ENCODE measurements at places on chromosomes 11 and 22.

DNA sequence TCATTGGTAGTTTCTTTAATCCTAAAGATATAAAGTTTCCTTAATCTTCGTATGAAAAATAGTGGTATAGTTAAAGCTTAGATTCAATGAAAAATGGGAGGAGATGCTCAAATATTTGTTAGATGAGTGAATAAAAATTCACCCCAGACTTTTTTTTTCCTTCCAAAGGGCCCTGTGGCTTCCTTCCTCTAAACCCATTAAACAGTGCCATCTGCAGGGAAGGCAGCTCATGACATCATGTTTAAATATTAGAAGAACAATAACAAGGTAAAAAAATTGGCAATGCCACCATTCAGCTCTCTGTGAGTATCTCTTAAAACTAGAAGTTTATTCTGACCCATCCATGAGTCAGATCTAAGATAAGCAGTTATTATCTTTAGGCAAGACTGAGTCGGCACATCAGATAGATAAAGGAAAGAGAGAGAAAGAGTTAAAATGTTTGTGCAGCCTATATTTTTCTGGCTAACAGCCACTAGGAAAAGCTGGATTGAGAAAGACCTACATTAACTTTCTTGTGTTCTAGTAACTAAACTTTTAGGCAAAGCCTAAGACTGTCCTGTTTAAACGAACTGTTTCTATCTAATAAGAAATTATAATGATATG, 19.1 kb upstream of the OOSP1 start:
- no peak overlapping the region for H3K4me3 ChIP-seq
- no peaks in the 10 kb centered on the region for H3K4me1 ChIP-seq
- H3K27ac ChIP-seq = no peak overlapping the region
- H3K27me3 ChIP-seq = peaks cover 2% of the 10 kb centered on the region
- peak; percentile 58 for DNase-seq

DNA sequence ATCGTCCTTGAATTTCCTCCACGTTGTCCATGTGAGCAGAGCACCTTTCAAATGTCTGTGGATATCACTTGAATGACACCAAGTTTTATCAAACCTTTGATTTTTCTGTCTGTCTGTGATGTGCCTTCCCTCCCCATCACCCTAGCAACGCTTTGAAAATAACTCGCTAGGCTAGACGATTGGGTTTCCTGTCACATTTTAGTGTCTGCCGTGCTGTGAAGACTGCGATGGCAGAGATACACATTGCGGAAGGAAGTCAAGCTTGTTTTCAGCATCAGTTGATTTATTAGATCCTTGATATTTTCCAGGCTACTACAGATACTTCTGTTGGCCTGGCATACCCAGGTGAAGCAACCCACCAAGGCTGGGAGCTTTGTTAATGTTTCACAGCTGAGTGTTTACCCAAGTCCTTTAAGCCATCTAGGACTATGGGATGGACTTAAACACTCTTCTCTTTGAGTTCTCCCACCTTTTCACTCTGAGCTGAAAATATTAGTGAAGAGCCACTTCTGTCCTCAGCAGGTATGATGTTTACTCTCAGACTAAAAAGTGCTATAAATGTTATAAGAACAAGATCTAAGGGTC, 93.6 kb upstream of the CD44 start:
- DNase-seq = peak; percentile 78
- peak overlapping the region; percentile 73 for H3K4me3 ChIP-seq
- H3K27me3 ChIP-seq = no peaks in the 10 kb centered on the region
- peaks cover 79% of the 10 kb centered on the region for H3K4me1 ChIP-seq
- H3K27ac ChIP-seq = peak overlapping the region; percentile 90

GRCh38 chr22:39414886-39415285, 15.3 kb downstream of the TAB1 start:
- H3K4me1 ChIP-seq = peaks cover 49% of the 10 kb centered on the region
- no peak overlapping the region for H3K4me3 ChIP-seq
- no peak overlapping the region for H3K27ac ChIP-seq
- H3K36me3 ChIP-seq = peaks cover 26% of the 10 kb centered on the region

GRCh38 chr11:64614917-64615316, 23.9 kb downstream of the SLC22A12 start:
- no peak overlapping the region for H3K27ac ChIP-seq
- no peak for DNase-seq
- no peak overlapping the region for H3K4me3 ChIP-seq
- no peaks in the 10 kb centered on the region for H3K36me3 ChIP-seq
- no peaks in the 10 kb centered on the region for H3K27me3 ChIP-seq

- H3K27me3 ChIP-seq = no peaks in the 10 kb centered on the region
- H3K4me1 ChIP-seq = peaks cover 65% of the 10 kb centered on the region
- H3K36me3 ChIP-seq = peaks cover 6% of the 10 kb centered on the region
- no peak overlapping the region for H3K4me3 ChIP-seq
- H3K27ac ChIP-seq = peak overlapping the region; percentile 95
- no peak for DNase-seq
Observed at GRCh38 chr11:46359953-46360352, 12.7 kb downstream of the DGKZ start.

GRCh38 chr11:2205981-2206690, 34.5 kb upstream of the TH start:
- DNase-seq = peak; percentile 0
- H3K36me3 ChIP-seq = no peaks in the 10 kb centered on the region
- no peak overlapping the region for H3K4me3 ChIP-seq
- no peaks in the 10 kb centered on the region for H3K27me3 ChIP-seq
- no peak overlapping the region for H3K27ac ChIP-seq

- H3K4me3 ChIP-seq = no peak overlapping the region
- DNase-seq = no peak
- H3K27ac ChIP-seq = no peak overlapping the region
- peaks cover 2% of the 10 kb centered on the region for H3K27me3 ChIP-seq
Observed at GRCh38 chr11:132022733-132023478, 652.5 kb downstream of the NTM start.

DNA sequence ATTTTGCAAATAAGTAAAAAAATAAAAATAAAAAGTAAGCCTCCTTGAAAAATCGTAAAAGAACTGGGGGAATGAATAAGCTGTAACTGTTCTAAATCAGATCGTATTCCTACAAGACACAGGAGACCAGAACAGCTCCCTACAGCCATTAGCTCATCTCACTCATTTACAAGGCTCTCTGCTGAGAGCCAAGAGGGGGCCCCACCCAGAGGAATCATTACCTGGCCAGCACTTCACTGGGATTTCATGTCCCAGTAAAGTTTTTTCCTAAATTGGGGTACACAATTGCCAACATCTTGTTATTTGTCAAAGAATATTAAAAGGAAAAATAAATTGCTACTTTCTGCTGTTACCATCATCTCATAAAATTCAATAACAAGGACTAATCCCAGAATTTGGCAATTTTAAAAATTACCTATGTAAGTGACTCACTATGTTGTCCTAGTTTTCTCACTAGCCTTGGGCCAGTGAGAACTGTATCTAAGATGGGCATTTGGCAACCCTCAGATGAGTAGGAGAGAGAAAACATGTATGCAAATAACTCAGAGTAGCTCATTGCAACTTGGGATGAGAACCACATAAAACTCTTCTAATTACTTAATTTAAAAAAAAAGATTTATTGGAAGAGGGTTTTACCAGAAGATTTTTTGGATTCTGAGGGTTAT, 18.4 kb upstream of the SMTN start:
- no peak overlapping the region for H3K4me3 ChIP-seq
- H3K36me3 ChIP-seq = no peaks in the 10 kb centered on the region
- no peaks in the 10 kb centered on the region for H3K4me1 ChIP-seq
- no peak for DNase-seq

- H3K27me3 ChIP-seq = peaks cover 12% of the 10 kb centered on the region
- H3K27ac ChIP-seq = no peak overlapping the region
- no peak for DNase-seq
- H3K4me3 ChIP-seq = no peak overlapping the region
Observed at GRCh38 chr11:120182372-120182771, 28.5 kb upstream of the OAF start.

- H3K27ac ChIP-seq = no peak overlapping the region
- H3K36me3 ChIP-seq = no peaks in the 10 kb centered on the region
- no peak overlapping the region for H3K4me3 ChIP-seq
- DNase-seq = no peak
- no peaks in the 10 kb centered on the region for H3K4me1 ChIP-seq
Observed at GRCh38 chr11:21446939-21447590, 745.8 kb upstream of the ANO5 start.

- H3K36me3 ChIP-seq = no peaks in the 10 kb centered on the region
- H3K4me3 ChIP-seq = no peak overlapping the region
- DNase-seq = no peak
- no peak overlapping the region for H3K27ac ChIP-seq
- H3K27me3 ChIP-seq = peaks cover 7% of the 10 kb centered on the region
- H3K4me1 ChIP-seq = no peaks in the 10 kb centered on the region
Observed at GRCh38 chr11:120108785-120109168, 29.1 kb downstream of the TRIM29 start.

DNA sequence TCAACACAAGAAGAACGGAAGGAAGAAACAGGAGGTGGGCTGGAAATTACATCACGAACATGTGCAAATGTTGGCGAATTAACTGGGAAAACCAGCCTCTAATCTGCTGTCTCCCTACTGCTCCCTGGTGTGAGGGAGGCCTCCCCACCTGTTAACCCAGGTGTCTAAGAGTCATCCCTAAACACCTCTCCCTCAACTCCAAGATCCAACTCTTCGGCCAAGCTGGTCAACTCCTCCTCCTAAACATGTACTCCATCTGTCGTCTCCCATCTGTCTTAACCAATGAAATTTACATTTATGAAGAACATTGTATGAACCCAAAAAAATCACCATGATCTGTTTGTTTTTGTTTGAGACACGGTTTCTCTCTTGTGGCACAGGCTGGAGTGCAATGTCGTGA, 154.2 kb downstream of the LARGE1 start:
- no peaks in the 10 kb centered on the region for H3K36me3 ChIP-seq
- no peak for DNase-seq
- H3K4me3 ChIP-seq = no peak overlapping the region
- no peaks in the 10 kb centered on the region for H3K4me1 ChIP-seq
- H3K27me3 ChIP-seq = no peaks in the 10 kb centered on the region

DNA sequence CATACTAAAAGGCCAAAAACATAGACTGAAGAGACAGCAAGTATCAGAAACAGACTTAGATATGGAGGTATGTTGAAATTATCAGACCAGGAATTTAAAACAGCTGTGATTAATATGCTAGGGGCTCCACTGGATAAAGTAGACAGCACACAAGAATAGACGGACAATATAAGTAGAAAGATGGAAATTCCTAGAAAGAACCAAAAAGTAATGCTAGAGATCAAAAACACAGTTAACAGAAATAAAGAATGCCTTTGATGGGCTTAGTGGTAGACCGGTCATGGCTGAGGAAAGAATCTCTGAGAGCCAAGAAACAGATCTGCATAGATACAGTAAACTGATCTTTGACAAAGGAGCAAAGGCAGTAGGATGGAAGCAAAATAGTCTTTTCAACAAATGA, 250.2 kb downstream of the SWAP70 start:
- no peak overlapping the region for H3K4me3 ChIP-seq
- no peak overlapping the region for H3K27ac ChIP-seq
- H3K27me3 ChIP-seq = no peaks in the 10 kb centered on the region
- no peak for DNase-seq
- H3K4me1 ChIP-seq = no peaks in the 10 kb centered on the region

- no peak for DNase-seq
- H3K4me1 ChIP-seq = peaks cover 4% of the 10 kb centered on the region
- no peak overlapping the region for H3K27ac ChIP-seq
- no peaks in the 10 kb centered on the region for H3K27me3 ChIP-seq
- no peaks in the 10 kb centered on the region for H3K36me3 ChIP-seq
Observed at GRCh38 chr11:94732617-94733281, 35.4 kb upstream of the AMOTL1 start.

DNA sequence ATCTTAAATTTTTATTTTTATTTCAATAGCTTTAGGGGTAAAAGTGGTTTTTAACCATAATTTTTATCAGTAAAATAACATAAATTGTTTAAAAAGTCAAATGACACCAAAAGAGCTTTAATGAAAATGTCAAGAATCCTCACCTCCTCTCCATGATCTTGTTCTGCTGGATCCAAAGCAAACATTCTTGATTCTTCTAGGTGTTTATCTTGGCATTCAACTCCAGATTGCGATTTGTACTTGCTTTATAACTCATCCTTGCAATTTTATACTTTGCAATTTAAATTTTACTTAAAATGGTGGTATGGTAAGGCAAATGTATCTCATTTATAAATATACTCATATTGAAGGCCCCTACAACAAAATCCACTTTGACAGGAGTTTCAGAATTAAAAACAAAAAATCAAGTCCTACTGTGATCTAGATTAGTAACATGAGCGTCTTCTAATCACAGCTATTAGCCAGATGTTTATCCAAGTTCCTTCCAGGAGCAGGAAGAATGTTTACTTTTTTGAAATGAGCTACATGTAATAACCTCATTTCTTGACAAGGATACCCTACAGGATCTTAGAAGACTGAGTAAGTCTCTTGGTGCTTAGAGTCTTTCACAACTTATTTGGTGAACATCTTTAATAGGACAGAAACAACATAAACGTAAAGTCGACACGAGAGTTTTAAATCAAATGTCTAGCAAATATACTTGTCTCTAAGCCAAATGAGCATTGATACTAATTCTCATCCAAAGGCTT, 72.4 kb upstream of the CARD18 start:
- no peak overlapping the region for H3K27ac ChIP-seq
- H3K36me3 ChIP-seq = no peaks in the 10 kb centered on the region
- H3K4me3 ChIP-seq = no peak overlapping the region
- H3K27me3 ChIP-seq = peaks cover 1% of the 10 kb centered on the region
- no peaks in the 10 kb centered on the region for H3K4me1 ChIP-seq

- no peak for DNase-seq
- peaks cover 11% of the 10 kb centered on the region for H3K36me3 ChIP-seq
- no peak overlapping the region for H3K4me3 ChIP-seq
Observed at GRCh38 chr22:25122136-25122764, 77.4 kb upstream of the CRYBB3 start.

DNA sequence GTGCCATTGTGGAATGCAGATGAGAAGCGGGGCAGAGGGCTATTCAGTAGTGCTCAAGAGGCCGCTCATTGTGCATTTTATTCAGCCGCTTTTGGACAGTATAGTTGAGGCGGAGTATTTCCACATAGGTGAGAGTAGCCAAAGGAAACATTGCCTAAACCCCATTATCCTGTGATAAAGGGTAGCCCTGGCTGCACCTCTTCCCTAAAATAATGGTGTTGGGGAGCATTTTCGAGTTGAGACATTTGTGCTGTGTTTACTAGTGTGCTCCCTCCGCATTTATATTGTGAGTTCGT, 68.8 kb downstream of the SPECC1L start:
- DNase-seq = no peak
- H3K4me3 ChIP-seq = no peak overlapping the region
- peaks cover 38% of the 10 kb centered on the region for H3K36me3 ChIP-seq
- H3K27ac ChIP-seq = no peak overlapping the region

DNA sequence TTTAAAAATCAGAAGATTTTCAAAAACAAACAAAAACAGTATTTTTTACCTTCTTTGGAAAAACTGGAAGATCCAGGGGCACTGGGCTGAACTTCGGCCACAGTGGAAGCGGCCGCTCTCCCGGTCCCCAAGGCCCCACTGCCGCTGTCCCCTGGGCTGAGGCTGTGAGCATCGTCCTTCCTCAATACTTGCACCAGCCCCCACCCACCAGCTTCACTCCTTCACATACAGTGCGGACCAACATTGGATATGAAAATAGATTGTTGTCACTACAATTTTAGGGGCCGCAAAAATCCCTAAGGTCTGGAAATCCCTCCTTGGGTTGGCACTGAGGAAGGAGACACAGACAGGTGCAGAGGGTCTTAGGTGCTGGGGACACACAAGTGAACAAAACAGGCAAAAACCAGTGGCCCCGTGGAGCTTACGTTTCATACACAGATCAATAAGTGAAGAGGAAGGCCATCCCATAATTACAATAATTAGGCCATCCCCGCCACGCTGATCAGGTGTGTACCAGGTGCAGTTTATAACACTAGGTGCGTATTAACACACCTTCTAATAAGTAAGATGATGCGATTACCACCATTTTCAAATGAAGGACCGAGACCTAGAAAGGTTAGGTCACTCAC, 28.2 kb upstream of the SLC22A12 start:
- no peak overlapping the region for H3K27ac ChIP-seq
- no peak overlapping the region for H3K4me3 ChIP-seq
- H3K4me1 ChIP-seq = no peaks in the 10 kb centered on the region
- DNase-seq = no peak
- H3K36me3 ChIP-seq = no peaks in the 10 kb centered on the region

Measured in activated CD8-positive, alpha-beta T cell treated with anti-CD3 and anti-CD28 coated beads for 36 hours (primary cell).